Epithelial cell of esophagus (primary cell): ENCODE measurements at places on chromosomes 6 and 20.

- DNase-seq, result no peak
Observed at GRCh38 chr6:161547617-161548016, 273.8 kb upstream of the AGPAT4 start.

DNA sequence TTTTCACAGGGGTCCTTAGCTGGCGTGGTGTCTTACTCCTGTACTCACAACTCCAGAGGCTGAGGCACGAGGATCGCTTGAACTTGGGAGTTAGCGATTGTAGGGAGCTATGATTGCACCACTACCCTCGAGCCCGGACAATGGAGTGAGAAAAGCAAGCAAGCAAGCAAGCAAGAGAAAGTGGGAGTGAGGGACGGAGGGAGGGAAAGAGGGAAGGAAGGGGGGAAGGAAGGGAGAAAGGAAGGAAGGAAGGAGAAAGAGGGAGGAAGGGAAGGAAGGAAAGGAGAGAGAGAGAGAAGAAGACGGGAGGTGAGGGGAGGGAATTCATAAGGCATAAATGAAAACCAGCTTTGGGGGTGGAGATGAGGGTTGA lies 120.5 kb downstream of the TRIM27 start:
- no peak for DNase-seq

DNA sequence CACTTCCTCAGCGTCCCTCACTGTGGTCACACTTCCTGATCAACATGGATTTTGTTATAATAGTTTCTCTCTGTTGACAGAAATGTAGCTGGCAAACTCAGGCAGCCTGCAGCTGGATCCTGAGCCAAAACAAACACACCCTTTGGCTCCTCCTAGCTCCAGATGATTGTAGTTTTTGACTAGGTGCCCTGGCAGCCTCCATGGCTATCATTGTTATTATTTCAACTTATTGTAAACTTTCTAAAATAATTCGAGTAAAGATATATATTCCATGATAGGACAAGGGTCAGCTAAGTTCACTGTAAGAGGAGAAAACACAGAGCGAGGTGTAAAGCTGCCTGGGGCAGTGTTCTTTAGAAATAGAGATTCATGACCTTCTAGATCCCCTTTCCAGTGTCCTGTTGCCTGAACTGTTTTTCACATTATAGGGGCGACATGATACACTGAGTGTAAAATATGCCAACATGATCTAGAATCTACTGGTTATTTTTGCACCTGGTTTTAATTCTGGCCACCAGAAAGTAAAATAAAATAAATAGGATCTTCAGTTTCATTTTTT lies 98.2 kb upstream of the HDGFL1 start:
- DNase-seq, result peak; percentile 66

DNA sequence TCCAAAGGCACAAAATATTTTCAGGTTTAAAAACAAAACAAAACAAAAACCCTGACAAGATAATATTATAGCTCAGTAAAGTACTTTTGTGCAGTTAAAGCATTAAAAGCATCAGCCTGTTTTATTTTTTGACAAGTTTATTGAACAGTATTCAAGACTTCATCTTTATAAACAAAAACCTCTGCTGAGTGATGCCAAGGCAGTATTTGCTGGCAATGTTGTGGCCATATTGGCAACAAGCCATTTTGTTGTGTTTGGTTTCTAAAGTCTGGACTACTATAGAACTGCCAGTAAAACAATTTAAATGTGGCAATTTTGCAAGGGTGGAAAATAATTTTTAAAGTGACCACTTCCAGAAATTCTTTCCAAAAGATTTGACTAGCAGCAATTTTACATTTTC lies 15.9 kb downstream of the CPNE1 start:
- no peak for DNase-seq

DNA sequence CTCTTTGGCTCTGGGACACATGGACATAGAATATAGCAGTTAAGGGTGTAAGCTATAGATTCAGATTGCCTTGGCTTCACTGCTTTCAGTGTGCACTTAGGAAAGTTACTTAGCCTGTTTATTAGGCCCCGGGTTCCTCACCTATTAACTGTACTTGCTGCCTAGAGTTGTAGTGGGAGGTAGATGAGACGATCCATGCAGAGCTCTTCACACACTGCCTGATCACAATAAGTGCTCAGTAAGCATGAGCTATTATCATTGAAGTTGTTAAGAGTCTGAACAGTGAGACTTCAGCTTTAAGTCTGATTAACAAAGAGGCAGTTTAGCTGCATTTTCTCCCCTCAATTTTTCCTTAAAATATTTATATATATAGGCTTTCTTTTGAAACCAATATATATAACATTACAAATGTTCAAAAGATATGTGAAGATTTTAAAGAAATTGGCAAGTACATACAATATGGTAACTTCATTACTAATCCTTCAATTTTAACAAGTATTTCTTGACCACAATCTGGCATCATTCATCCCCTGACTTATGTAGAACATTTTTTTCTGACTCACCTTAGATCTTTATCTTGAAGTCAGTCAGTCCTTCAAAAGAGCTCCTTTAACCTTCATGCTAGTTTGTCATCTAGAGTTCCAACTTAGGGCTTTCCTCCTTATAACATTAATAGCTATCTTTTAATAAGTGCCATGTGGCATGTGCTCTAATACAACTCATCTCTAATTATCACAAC lies 20.5 kb upstream of the SUPT3H start:
- DNase-seq, result peak; percentile 44

GRCh38 chr6:42378125-42378524 lies 73.6 kb downstream of the TRERF1 start:
- DNase-seq, result no peak

DNA sequence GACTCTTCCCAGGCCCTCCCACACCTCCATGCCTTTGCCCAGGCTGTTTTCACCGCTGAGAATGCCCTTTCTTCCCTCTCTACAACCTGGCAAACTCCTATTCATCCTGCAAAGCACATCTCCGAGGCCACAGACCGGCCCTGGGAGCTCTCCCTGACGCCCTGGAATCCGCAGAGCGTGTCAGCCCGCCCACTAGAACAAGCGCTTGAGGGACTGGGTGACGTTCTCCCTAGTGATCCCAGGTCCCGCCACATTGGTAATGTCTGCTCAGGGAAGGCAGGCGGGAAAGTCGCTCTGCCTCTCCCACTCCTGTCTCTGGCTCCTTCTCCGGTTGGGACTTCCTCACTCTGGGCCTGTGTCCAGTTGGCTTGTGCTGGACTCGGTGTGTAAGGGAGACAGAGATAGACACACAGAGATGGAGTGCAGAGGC lies 61.6 kb downstream of the SRC start:
- peak; percentile 37 for DNase-seq

DNA sequence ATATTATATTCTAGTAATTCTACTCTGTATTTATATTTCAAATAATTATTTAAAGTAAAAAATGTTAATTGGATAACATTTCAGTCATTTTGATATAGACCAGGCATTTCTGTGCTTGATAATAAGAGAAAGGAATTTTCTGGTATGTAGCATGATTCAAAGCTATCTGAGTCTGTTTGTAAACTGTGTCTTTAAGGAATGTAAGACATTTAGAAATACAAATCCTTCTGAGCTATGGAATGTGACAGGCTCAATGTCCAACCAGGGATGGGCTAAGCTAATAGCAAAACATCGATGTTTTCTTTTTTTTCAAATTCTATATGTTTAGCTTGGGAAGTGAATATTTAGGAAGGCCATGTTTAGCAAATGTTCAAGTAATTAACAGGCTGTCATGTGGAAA lies 41.5 kb upstream of the FAM83B start:
- DNase-seq, result no peak

GRCh38 chr6:115634887-115635286 lies 425.8 kb downstream of the FRK start:
- no peak for DNase-seq
